ENCODE measurements at places on chromosomes 7 and 10. TPM values are rescaled to one million over a fixed set of nuclear protein-coding genes. Genes with fewer than 3 reads are reported as not detected.

The NACAD gene
- 5.3 TPM for total RNA-seq

The KIAA1217 gene
- total RNA-seq: 11.6 TPM

The TUBAL3 gene
- total RNA-seq: not detected

The UPK3B gene
- 9.8 TPM for total RNA-seq

The FEZF1 gene
- not detected for total RNA-seq

The BAIAP2L1 gene
- 120 TPM for total RNA-seq

The DOCK4 gene
- 10.8 TPM for total RNA-seq

The CACNB2 gene
- total RNA-seq: not detected

The CH25H gene
- 0.10 TPM for total RNA-seq

The COX15 gene
- total RNA-seq: 62.9 TPM

- peak; percentile 32 for DNase-seq
- peaks cover 52% of the 10 kb centered on the region for H3K4me1 ChIP-seq
- no peaks in the 10 kb centered on the region for H3K27me3 ChIP-seq
- H3K27ac ChIP-seq: peak overlapping the region; percentile 90
- H3K4me3 ChIP-seq: peak overlapping the region; percentile 65
These were observed 973 bp downstream of the SDK1 start for GRCh38 chr7:3301831-3302618.

DNA sequence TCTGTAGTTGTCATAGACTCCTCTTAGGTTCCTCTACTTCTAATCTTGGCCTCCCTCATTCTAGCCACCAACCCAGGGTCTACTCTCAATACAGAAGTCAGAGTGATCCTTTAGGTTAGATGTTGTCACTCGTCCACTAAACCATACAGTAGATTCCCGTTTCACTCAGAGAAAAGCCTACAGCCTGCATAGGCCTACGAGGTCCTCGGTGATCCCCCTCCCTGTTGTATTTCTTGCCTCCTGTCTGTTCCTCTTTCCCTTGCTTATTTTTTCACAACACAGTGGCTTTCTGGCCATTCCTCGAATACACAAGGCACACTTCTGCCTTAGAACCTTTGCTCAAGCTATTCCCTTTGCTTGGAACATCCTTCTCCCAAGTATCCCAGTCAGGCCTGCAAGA lies 183.0 kb upstream of the PRSS1 start:
- no peaks in the 10 kb centered on the region for H3K4me1 ChIP-seq
- H3K27ac ChIP-seq: no peak overlapping the region
- H3K36me3 ChIP-seq: no peaks in the 10 kb centered on the region
- no peaks in the 10 kb centered on the region for H3K27me3 ChIP-seq

- no peak overlapping the region for H3K4me3 ChIP-seq
- H3K36me3 ChIP-seq: no peaks in the 10 kb centered on the region
- no peaks in the 10 kb centered on the region for H3K4me1 ChIP-seq
- no peak for DNase-seq
- H3K27ac ChIP-seq: no peak overlapping the region
These were observed 76.3 kb downstream of the CLIP2 start for GRCh38 chr7:74365322-74366022.

DNA sequence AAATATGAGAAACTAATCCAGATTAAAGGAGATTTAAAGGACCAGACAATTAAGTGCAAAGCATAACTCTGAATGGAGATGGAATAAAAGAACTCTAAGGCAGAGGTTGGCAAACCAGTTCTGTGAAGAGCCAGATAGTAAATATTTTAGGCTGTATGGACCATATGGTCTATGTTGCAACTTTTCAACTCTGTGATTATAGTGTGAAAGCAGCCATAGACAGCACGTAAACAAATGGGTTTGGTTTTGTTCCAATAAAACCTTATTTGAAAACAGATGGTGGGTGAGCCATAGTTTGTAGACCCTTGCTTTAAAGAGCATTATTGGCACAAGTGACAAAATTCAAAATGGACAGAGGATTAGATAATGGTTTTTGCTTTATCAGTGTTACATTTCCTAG lies 884.1 kb downstream of the CCSER2 start:
- H3K27ac ChIP-seq: no peak overlapping the region
- no peak for DNase-seq
- H3K4me1 ChIP-seq: no peaks in the 10 kb centered on the region
- H3K27me3 ChIP-seq: no peaks in the 10 kb centered on the region
- H3K36me3 ChIP-seq: no peaks in the 10 kb centered on the region

DNA sequence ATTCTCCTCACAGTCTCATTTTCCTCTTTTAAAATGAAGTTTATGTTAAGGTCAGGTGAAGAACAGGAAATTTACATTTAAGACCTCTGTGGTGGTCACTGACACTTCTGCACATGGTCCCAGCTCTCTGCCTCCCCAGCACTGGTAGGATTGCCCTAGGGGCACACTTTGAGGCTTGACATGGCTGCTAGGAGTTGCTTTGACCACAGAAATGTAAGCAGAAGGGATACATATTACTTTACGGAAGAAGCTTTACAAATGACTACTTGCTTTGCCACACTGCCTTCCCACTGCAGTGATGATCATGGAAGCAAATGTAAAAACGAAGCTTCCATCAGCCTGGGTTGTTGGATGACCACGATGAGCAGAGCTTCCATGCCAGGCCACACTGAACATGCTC lies 53.1 kb upstream of the RSU1 start:
- DNase-seq: no peak
- H3K36me3 ChIP-seq: no peaks in the 10 kb centered on the region
- H3K27ac ChIP-seq: no peak overlapping the region
- peaks cover 12% of the 10 kb centered on the region for H3K4me1 ChIP-seq
- H3K4me3 ChIP-seq: no peak overlapping the region

DNA sequence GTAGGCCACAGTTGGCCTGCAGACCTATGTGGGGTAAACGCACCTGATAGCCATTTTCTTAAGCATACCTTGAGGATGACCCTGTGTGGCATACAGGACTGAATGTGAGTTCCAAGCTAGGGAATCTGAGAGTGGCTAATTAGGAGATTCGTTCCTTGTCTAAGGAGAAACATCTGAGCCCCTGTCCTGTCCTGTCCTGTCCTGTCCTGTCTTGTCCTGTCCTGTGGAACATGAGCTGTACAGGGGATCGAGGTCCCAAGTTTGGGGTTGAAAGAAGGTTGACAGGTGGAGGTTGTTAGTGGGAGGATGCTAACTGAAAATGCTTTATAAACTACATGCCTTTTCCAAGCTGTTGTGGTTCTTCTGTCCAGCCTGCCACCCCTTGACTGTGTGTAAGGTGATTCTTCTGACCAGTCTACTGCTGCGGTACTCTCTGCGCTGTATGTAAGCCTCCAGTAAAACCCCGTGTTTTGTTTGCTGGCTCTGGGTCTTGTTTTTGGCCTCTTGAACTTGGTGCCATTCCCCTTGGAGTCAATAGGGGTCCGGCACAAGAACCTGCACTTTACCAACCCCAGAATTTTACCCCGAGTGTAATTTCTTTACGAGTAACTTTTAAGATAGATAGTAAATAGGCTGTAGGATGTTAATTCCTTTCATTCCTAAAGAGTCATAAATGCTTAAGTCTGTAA lies 26.4 kb downstream of the ZNRF2 start:
- peaks cover 42% of the 10 kb centered on the region for H3K4me1 ChIP-seq
- H3K36me3 ChIP-seq: no peaks in the 10 kb centered on the region
- DNase-seq: no peak
- H3K4me3 ChIP-seq: no peak overlapping the region
- H3K27me3 ChIP-seq: no peaks in the 10 kb centered on the region

GRCh38 chr10:99661377-99661763 lies 2.1 kb downstream of the ENTPD7 start:
- no peaks in the 10 kb centered on the region for H3K27me3 ChIP-seq
- H3K4me1 ChIP-seq: peaks cover 16% of the 10 kb centered on the region
- H3K27ac ChIP-seq: no peak overlapping the region
- no peak overlapping the region for H3K4me3 ChIP-seq

DNA sequence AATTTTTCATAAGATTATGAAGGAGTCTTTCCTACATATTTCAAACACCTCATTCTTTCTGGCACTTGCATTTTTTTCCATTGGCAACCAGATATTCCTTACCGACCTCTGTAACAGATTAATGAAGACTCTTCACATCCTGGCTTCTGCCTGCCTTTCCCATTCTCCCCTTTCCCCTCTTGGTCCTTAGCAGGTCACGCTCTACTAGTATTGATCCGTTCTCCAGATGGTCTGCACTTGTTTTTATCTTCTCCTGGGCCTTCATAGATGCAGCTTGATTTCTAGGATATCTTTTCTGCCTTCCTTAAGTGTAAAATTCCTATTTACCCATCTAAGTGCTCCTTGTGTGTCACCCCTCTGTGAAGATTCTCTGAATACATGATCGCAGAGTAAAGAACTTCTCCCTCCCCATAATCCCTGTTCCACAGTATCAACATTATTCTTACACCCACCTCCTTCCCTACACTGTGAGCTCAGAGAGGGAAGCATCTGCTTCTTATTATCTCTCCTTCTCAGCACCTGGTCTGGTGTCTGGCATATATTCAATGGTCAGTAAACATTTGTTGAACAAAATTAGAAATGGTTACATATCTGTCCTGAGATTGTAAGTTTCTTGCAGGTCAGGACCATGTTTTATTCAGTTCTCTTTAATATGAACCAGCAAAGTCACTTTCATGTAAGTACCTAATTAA lies 654.2 kb downstream of the REEP3 start:
- no peak for DNase-seq
- H3K4me1 ChIP-seq: no peaks in the 10 kb centered on the region
- H3K27ac ChIP-seq: no peak overlapping the region
- no peak overlapping the region for H3K4me3 ChIP-seq
- no peaks in the 10 kb centered on the region for H3K36me3 ChIP-seq

- 0 out of 2 replicates have a peak, but pooled peaks cover 4% of the 10 kb centered on the region for H3K27me3 ChIP-seq
- DNase-seq: no peak
- no peaks in the 10 kb centered on the region for H3K36me3 ChIP-seq
- no peaks in the 10 kb centered on the region for H3K4me1 ChIP-seq
These were observed 35.3 kb upstream of the IFRD1 start for GRCh38 chr7:112414855-112415490.

DNA sequence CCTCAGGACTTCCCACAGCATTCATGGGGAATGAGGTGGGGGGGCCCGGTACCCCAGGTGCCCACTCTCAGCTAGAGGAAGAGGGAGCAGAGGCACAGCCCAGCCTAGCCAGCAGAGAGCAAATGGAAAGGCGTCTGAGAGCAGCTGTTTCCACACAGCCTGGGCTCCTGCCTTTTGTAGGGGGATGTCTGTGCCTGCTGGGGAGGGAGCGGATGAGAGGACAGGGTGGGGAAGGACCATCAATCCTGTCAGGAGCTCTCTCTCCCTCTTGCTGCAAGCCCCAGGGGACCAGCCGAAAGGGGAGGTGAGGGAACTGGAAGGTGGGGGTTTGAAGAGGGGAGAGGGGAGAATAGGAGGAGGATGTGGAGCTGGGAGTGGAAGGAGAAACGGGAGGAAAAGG lies at the start of gene PKD2L1:
Gene PKD2L1 (minus strand): TSS at position 150 of the 400 bp plus-strand sequence. CDS start 125 bp downstream, at position 25.
- H3K27me3 ChIP-seq: peaks cover 21% of the 10 kb centered on the region
- DNase-seq: no peak
- H3K4me3 ChIP-seq: no peak within 1 kb of the TSS
- H3K36me3 ChIP-seq: no peaks in the 10 kb centered on the region
- no peak within 1 kb of the TSS for H3K27ac ChIP-seq
- no peaks in the 10 kb centered on the region for H3K4me1 ChIP-seq

DNA sequence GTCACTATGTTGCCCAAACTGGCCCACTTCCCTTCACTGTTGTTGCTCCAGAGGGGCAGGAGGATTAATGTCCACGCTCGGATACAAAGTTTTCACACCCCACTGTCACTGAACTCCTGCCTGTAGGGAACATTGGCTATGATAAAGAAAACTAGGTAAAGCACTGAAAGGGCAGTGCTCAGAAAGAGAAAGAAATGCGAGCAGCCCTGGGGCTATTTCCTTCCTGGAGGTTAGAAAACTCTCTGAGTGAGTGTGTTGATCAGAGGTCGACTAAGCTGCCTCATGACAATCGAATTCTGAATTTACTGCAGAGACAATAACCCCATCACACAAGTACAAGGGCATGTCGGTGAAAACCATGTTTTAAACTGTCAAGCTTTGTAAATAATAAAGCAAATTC lies 227.2 kb upstream of the PITRM1 start:
- no peak for DNase-seq
- peak overlapping the region; percentile 51 for H3K27ac ChIP-seq
- H3K27me3 ChIP-seq: no peaks in the 10 kb centered on the region
- H3K4me1 ChIP-seq: no peaks in the 10 kb centered on the region

DNA sequence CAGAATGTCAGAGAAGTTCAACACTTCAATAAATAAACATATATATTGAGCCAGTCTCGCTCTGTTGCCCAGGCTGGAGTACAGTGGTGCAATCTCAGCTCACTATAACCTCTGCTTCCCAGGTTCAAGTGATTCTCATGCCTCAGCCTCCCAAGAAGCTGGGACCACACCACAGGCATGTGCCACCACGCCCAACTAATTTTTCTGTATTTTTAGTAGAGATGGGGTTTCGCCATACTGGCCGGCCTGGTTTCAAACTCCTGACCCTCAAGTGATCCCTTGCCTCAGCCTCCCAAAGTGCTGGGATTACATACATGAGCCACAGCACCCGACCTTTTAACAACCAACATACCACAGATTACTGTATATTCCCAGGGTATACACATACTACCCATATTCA lies 134.2 kb downstream of the JMJD1C start:
- no peaks in the 10 kb centered on the region for H3K36me3 ChIP-seq
- no peak overlapping the region for H3K4me3 ChIP-seq

DNA sequence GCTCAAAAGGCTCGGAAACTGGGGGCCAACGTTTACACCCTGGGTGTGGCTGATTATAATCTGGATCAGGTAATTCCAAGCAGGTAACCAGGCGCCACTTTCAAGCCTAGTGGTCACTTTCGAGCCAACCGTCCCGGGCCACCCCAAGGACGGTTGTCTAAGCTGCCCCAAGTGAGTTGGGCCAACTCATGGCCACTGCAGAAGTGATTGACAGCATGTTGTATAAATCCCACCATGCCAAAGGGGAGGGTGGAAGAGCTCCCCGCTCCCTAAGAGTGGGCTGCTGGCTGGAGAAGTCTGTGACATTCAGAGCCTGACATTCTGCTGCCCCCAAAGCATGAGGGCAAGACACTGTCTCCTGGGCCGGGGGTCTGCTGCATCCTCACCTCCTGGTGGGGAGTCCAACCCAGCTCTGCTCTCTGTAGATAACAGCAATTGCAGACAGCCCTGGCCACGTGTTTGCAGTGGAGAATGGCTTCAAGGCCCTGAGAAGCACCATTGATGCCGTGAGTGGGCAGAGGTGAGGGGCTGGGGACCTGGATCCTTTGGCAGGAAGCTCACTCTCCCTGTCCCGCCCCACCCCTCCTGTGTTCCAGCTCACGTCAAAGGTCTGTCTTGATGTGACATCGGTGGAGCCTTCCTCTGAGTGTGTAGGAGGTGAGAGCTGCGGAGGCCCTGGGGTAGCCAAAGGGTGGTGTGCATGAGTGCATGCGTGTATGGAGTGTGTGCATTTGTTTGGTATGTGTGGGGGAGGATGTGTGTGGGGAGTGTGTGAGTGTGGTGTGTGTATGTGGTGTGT lies 10.8 kb downstream of the ANTXRL start:
- H3K27ac ChIP-seq: no peak overlapping the region
- H3K27me3 ChIP-seq: no peaks in the 10 kb centered on the region
- no peaks in the 10 kb centered on the region for H3K4me1 ChIP-seq
- no peak for DNase-seq

GRCh38 chr7:72268796-72269195 lies 143.3 kb downstream of the CALN1 start:
- no peaks in the 10 kb centered on the region for H3K4me1 ChIP-seq
- H3K36me3 ChIP-seq: no peaks in the 10 kb centered on the region
- H3K27me3 ChIP-seq: no peaks in the 10 kb centered on the region
- no peak overlapping the region for H3K4me3 ChIP-seq
- H3K27ac ChIP-seq: no peak overlapping the region

GRCh38 chr7:45151131-45151684 lies 6.4 kb upstream of the RAMP3 start:
- no peaks in the 10 kb centered on the region for H3K27me3 ChIP-seq
- H3K4me3 ChIP-seq: no peak overlapping the region
- no peak overlapping the region for H3K27ac ChIP-seq
- no peak for DNase-seq
